H1 (cell line): ENCODE measurements at places on chromosomes 12 and 14. TPM values are rescaled to one million over a fixed set of nuclear protein-coding genes. Genes with fewer than 3 reads are reported as not detected.
A peak's percentile ranks its signal among the peaks of the same experiment; 100 is the strongest.

Gene PSMC6
- total RNA-seq = 103 and 107 TPM in 2 replicates

Gene MANSC1
- 6.1 and 8.9 TPM in 2 replicates for total RNA-seq

DNA sequence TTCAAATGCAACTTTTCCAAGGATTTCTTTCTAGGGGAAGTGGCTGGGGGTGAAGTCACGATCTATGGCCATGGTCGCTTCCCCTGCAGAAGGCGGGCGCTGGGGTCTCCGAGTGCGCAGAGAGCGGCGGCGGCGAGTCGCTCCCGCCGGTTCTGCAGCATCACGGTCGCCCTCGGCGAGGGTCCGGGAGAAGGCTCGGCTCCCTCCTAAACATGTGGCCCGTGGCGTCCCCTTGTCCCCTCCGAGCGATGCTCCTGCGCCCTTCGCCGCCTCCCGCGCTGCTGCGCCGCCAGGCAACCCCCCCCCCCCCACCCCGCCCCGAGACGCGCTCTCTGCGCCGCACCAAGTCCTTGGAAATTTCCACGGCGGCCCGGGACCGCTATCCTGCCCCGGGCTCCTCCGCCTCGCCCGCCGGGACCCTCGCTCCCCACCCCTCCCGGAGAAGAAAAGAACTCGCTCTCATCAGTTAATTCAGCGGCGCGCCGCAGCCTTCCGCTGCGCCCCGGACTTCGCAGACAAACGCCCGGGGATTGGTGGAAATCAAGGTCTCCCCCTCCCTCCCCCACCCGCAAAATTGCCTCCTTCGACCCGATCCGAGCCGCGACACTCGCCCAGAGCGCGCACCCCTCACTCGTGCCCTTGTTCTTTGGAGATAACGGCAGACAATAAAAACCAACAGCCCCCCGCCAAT, at the start of gene ST8SIA1:
Gene ST8SIA1 (minus strand): TSS at position 298 of the 691 bp plus-strand sequence. CDS start 475 bp downstream, outside the sequence.
- no peak within 1 kb of the TSS for H3K27ac ChIP-seq
- H3K4me1 ChIP-seq = peaks cover 6% of the 10 kb centered on the region; the same call in 1 of the 2 replicates
- peak within 1 kb of the TSS; percentile 53 for H3K4me3 ChIP-seq
- H3K36me3 ChIP-seq = no peaks in the 10 kb centered on the region
- H3K27me3 ChIP-seq = peaks cover 19% of the 10 kb centered on the region
- DNase-seq = peak; percentile 61

DNA sequence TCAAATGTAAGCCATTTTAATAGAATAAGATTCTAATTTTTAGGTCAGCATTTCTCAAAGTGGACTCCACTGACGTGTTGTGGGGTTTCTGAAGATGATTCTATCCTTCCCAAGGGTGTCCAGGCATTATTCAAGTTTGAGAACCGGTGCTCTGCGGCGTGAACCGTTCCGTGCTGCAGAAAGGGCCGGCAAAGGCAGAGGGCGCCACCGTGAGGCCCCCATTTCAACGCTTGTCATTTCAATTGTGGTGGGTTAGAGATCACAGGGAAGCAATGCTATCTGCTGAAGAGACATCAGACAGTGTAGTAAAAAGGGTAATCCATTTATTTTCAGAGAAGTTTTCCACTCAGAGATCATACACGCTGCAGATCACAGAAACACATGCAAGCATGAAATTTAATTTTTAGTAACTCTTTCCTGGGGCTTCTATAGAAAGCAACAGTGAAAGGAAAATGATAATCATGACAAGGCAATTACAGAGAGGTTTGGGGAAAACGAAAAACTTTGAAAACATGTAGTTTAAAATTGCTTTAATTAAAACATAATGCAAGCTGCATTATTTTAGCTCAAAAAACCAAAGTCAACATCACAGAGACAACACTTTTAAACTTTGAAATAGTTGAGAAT, 201.7 kb downstream of the EXOC5 start:
- no peak overlapping the region for H3K27ac ChIP-seq
- no peaks in the 10 kb centered on the region for H3K27me3 ChIP-seq
- no peaks in the 10 kb centered on the region for H3K36me3 ChIP-seq
- H3K4me3 ChIP-seq = no peak overlapping the region

DNA sequence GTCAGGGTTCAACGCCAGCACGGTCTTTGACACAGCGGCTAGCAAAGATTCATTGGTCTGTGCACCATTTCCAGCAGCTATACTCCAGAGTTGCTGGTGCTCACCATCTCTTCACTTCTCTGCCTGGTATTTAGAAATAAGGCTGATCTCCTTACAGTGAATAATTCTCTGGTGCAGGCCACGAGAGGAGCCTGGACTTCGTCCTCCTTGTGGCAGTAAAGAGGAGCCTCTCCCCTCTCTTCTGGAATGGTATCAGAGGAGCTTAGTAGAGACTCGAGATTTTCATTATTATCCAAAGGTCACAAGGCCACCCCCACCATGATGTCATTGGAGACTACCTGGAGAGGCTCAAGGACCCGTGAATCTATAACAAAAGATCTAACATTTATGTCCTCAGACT, 30.8 kb upstream of the BCL2L14 start:
- DNase-seq = no peak
- no peaks in the 10 kb centered on the region for H3K36me3 ChIP-seq
- H3K27ac ChIP-seq = no peak overlapping the region
- no peaks in the 10 kb centered on the region for H3K4me1 ChIP-seq
- no peaks in the 10 kb centered on the region for H3K27me3 ChIP-seq

DNA sequence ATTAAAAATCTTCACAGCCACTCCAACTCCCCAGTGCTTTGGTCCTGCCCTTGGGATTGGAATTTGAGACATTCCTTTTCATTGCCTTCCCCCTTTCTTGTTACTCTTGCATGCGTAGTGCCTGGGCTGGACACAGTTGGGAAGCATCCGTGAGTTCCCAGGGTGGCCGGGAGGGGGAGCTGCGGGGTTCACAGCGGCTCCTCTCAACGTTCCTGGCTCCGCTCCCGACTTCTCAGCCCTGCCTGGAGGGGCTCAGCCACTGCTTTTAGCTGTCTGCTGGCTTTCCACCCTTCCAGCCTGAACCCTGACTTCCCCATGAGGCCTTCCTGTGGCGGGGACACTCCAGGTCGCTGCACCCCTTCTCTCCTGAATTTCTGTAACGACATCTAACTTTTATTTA, 3.2 kb downstream of the TEX52 start:
- no peak overlapping the region for H3K27ac ChIP-seq
- no peaks in the 10 kb centered on the region for H3K36me3 ChIP-seq
- no peak overlapping the region for H3K4me3 ChIP-seq

DNA sequence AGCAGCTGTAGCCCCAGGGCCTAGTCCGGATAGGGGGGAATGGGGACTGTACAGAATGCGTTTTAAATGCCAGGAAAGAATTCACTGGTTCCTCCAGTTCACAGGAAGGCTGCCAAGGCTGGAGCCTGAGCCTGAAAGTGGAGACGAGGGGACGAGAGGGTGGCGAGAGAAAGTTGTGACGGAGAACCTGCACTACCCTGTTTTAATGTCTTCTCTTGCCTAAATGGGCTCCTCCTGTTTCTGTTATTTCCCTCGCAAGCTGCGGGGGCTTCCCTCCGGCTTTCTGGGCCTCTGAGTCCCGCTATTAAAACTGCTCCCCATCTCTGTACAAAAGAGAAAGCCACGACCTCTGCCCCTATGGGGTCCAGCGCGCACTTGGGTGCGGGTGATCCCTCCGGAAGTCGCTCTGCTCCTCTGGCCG, 4.5 kb downstream of the C1QL4 start:
- no peak for DNase-seq
- H3K27ac ChIP-seq = no peak overlapping the region
- peaks cover 2% of the 10 kb centered on the region for H3K4me1 ChIP-seq

- H3K4me3 ChIP-seq = no peak overlapping the region
- no peaks in the 10 kb centered on the region for H3K36me3 ChIP-seq
- no peaks in the 10 kb centered on the region for H3K27me3 ChIP-seq
Observed at GRCh38 chr14:72753044-72753710, 140.7 kb downstream of the DPF3 start.

DNA sequence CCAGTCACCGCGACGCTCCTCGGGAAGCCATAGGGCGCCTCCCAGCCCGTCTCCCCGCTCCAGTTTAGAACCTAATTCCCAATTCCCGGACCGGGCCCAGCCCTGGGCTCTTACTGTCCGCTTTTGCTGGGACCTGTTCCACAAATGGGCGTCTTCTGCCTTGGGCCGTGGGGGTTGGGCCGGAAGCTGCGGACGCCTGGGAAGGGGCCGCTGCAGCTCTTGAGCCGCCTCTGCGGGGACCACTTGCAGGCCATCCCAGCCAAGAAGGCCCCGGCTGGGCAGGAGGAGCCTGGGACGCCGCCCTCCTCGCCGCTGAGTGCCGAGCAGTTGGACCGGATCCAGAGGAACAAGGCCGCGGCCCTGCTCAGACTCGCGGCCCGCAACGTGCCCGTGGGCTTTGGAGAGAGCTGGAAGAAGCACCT, 797 bp downstream of the UNG start:
- peak overlapping the region; percentile 39 for H3K4me3 ChIP-seq
- no peaks in the 10 kb centered on the region; the same call in 1 of the 2 replicates for H3K27me3 ChIP-seq
- peaks cover 36% of the 10 kb centered on the region for H3K36me3 ChIP-seq

GRCh38 chr12:115094163-115094816, 410.3 kb upstream of the TBX3 start:
- DNase-seq = no peak
- H3K27me3 ChIP-seq = no peaks in the 10 kb centered on the region
- no peaks in the 10 kb centered on the region for H3K4me1 ChIP-seq
- H3K36me3 ChIP-seq = no peaks in the 10 kb centered on the region
- H3K27ac ChIP-seq = no peak overlapping the region

DNA sequence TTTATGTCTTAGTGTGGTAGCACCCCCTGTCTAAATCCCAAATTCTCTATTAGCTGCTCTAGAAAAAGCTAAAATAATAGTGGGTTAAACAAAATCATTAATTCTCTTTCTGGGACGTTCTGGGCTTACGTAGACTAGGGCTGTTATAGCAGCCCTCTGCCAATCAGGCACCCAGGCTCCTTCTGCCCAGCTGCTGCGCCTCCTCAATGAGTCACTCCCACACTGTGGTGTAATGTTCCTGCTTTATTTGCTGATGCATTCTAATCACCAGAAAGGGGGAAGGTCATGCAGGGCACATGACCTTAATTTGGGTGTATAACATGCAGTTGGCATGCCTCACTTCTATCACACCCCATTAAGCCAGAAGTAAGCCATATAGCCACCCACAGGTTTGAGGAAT, 294.5 kb downstream of the GALC start:
- no peaks in the 10 kb centered on the region for H3K27me3 ChIP-seq
- H3K36me3 ChIP-seq = no peaks in the 10 kb centered on the region
- no peaks in the 10 kb centered on the region for H3K4me1 ChIP-seq

DNA sequence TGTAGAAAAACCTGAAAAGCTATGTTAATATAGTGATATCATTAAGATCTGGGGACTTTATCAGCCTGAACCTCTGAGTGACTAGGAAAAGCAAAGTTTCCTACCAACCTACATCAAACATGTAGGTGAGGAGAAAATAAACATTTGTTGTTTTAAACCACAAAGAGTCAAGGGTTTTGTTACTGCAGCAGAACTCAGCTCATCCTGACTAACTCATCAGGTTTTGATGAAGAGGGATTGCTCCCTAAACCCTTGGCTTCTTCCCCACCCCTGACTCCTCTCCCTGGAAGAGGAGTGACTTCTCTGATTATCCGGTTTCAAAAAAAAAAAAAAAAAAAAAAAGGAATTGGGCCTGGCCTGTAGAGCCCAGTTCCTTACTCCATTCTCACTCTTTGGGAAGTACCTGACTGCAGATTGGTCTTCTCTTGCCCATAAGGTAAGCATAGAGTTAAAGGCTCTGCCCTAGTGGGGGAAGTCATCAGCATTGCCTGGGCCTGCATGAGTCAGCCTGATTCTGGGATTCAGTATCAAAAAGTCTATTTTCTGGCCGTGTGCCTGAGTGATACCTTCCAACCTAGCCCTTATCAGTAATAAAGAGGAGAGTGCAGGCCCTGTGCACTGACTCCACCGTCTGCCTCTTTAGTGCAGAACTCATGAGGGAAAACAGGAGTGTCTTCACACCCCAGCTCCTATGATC, 16.9 kb downstream of the BDKRB1 start:
- no peaks in the 10 kb centered on the region for H3K27me3 ChIP-seq
- no peak overlapping the region for H3K4me3 ChIP-seq
- H3K36me3 ChIP-seq = no peaks in the 10 kb centered on the region
- DNase-seq = peak; percentile 16
- H3K27ac ChIP-seq = no peak overlapping the region

GRCh38 chr12:24349051-24349799, 399.8 kb upstream of the SOX5 start:
- no peak overlapping the region for H3K27ac ChIP-seq
- no peaks in the 10 kb centered on the region for H3K4me1 ChIP-seq
- no peak overlapping the region for H3K4me3 ChIP-seq
- no peak for DNase-seq
- H3K27me3 ChIP-seq = no peaks in the 10 kb centered on the region

DNA sequence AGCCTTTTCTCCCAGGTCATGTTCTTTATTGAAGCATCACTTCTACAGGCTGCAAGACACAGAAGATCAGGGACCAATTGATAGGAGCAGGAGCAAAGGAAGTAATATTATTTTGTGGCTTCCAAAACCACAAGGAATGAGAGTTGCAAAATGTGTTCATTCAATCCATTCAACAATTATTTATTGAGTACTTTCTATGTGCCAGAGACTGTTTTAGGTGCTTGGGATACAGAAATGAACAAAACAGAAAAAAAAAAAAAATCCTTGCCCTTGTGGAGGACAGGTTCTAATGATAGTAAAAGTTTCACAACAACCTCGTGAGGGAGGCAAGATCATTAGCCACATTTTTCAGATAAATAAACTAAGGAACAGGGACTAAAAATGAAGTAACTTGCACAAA, 20.1 kb upstream of the DACT1 start:
- H3K27ac ChIP-seq = no peak overlapping the region
- no peaks in the 10 kb centered on the region for H3K36me3 ChIP-seq
- H3K4me3 ChIP-seq = no peak overlapping the region
- H3K27me3 ChIP-seq = no peaks in the 10 kb centered on the region

- H3K27ac ChIP-seq = no peak overlapping the region
- no peaks in the 10 kb centered on the region for H3K27me3 ChIP-seq
- peaks cover 4% of the 10 kb centered on the region for H3K4me1 ChIP-seq
- DNase-seq = no peak
- H3K4me3 ChIP-seq = no peak overlapping the region
Observed at GRCh38 chr14:90820958-90821357, 4.7 kb upstream of the TTC7B start.

DNA sequence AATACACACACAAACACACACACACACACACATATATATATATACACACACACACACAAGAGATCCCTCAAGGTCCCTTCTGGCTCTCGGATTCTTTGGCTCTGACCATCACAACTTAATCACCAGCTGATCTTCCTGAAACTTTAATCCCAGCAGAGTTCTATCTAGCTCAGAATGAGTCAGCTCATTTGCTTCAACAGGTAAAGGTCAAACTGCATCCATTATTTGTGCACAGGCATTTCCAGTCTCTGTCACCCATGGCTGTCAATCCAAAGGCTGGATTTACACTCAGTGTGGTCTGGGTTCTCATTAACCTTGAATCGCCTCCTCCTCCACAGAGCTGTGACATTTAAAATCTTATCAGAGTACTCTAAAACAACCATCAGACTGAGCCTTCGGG, 113.3 kb upstream of the TMPO start:
- H3K36me3 ChIP-seq = no peaks in the 10 kb centered on the region
- H3K27me3 ChIP-seq = no peaks in the 10 kb centered on the region
- peaks cover 15% of the 10 kb centered on the region for H3K4me1 ChIP-seq
- H3K4me3 ChIP-seq = no peak overlapping the region
- H3K27ac ChIP-seq = no peak overlapping the region
